ENCODE measurements at places on chromosomes 3 and 15. TPM values are rescaled to one million over a fixed set of nuclear protein-coding genes. Genes with fewer than 3 reads are reported as not detected.

Gene STARD5
- polyA plus RNA-seq, result 3.9 TPM

Gene SMAD6
- 32.7 TPM for polyA plus RNA-seq

Gene PIERCE2
- 5.3 TPM for polyA plus RNA-seq

Gene QTRT2
- polyA plus RNA-seq, result 27.0 TPM

Gene C2CD4A
- polyA plus RNA-seq, result 0.38 TPM

Gene TMC3
- polyA plus RNA-seq, result 0.12 TPM

Measured in right renal pelvis (tissue), 4 donors.